Activated naive CD8-positive, alpha-beta T cell treated with anti-CD3 and anti-CD28 coated beads, Interleukin-2, amount 50 U/mL, for 16 hours (primary cell): ENCODE measurements at places on chromosomes 6 and 20.

DNA sequence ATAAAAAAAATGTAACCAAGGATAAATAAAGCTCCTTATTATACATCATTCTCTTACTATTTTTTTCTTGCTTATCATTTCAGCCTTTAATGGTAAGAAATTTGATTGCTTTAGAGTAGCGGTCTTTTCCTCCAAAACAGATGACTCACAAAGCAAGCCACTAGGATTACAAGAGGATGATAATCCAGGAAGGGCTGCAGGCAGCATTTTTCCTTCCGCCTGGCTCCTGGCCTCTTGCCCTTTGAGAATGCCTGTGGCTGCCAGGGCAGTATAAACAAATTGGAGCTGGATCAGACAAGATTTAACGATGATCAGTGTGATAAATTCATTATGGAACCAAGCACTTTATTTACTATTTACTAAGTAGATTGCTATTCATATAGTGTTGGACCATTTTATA is 9.7 kb upstream of the FBXL4 start:
- no peak for DNase-seq

GRCh38 chr6:47457370-47457769 is 20.2 kb upstream of the CD2AP start:
- DNase-seq: no peak

DNA sequence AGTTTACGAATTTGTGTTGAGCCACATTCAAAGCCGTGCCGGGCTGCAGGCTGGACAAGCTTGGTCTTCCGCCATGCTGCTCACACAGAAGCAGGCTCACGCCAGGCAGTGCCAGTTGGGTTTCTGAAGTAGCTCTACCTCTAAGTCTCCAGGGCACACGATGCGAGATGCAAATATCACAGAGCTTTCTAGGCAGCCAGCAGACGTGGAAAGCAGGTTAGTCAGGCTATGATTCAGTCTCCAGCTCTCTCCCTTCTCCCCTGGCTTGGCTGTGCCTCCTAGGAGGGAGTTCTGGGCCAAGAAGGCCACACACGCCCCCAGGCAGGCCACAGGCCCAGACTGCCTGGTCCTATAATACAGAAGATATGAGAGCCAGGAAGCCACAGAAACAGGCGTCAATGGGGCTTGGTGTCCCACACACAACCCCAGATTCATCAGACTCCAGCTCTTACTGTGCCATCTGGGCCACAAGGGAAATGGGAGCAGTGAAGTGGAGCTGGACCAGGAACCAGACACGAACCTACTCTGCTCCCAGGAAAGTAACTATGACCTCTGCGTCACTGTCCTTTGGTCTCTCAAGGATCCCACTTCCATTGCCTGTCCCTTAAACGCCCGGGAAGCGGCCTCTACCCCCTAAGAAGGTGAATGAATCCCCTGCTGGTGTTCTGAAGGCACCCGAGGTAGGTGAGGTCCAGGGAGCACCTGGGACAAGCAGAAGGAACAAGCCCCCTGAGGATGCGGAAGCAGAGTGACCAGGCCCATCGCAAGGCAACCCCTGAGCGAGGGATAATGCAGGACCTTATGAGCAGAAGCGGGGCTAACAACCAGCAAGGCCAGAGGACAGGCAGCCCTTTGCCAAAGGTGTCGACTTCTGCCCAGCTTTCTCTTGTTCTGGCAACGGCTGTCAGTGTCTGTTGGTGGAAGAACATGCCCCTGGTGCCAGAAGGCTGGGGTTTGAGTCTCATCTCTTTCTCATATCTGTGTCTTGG is 61.2 kb downstream of the GFOD1 start:
- DNase-seq: no peak

GRCh38 chr6:75169689-75170586 is 35.9 kb downstream of the COL12A1 start:
- DNase-seq: no peak

DNA sequence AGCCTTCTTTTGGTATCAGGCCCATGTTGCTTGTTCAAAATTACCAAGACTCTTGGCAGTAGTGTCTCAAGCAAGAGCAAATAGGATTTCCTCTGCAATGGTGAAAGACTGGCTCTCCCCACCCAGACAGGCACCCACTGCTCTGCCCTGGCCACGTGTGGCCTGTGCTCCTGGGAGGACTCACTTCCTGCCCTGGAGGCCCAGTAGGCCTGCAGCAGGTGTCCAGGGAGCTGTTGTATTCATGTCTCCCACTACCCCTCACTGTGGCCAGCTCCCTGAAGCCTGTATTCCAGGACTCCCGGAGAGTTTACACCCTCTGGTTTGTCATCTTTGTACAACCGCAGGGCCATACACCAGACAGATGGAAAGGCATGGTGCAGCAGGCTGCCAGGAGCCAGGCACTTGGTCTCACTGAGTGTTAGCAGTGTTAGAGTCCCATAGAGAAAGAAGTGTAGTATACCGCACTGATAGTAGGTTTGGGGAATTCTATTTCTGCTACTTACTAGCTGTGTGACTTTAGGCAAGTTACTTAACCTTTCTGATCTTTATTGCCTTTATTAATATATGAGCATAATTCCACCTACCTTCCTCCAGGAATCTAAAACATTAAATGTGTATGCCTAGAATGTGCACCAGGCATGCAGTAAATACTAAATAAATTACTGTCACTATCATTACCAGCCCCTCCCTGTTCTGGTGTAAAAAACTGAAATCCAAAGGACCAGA is 159.7 kb downstream of the TMEM242 start:
- DNase-seq: no peak

DNA sequence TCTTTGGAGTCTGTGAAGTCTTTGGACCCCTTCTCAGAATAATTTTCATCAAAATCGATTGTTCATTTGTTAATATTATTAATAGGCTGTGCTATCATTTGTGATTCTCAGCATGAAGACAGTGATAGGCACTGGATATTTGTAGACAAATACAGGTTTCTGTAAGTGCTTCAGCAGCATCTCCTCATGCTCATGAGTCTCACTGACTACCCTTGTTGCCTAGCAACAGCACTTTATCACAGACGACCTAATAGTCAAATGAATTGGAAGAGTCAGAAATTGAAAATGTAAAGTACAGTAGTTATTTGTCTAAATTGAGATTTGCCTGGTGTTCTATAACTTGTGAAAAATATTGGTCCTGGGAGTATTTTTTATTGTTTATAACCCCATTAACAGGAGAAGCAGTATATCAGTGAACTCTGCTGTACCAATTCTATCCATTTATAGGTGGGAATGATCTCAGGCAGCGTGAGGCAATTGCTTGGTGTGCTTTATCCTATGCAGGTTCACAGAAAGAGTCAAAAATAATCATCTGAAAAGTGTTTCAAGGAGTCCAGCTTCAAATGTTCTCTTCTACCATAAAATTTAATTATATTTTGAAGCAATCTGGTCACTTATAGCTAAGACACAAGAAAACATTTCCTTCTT is 684.6 kb downstream of the RFPL4B start:
- DNase-seq: no peak

DNA sequence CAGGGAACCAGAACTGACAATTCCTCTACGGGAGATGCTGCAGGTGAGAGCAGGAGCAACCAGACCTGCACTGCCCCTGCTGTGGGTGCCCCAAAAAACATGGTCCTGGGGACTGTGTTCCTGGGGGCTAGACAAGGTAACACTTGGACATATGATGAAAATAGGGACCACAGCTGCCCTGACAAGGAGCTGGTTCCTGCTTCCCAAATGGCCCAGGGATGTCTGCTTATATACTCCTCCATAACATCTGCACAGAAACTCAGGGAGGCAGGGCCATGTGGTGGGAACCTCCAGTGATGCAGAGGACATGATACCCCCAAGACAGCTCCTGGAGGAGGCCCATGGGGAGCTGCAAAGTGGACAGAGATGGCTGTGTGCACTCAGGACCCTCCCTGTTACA is 19.8 kb downstream of the HLA-F start:
- no peak for DNase-seq

- no peak for DNase-seq
Observed at GRCh38 chr20:48923149-48923718, 1.7 kb downstream of the ARFGEF2 start.

DNA sequence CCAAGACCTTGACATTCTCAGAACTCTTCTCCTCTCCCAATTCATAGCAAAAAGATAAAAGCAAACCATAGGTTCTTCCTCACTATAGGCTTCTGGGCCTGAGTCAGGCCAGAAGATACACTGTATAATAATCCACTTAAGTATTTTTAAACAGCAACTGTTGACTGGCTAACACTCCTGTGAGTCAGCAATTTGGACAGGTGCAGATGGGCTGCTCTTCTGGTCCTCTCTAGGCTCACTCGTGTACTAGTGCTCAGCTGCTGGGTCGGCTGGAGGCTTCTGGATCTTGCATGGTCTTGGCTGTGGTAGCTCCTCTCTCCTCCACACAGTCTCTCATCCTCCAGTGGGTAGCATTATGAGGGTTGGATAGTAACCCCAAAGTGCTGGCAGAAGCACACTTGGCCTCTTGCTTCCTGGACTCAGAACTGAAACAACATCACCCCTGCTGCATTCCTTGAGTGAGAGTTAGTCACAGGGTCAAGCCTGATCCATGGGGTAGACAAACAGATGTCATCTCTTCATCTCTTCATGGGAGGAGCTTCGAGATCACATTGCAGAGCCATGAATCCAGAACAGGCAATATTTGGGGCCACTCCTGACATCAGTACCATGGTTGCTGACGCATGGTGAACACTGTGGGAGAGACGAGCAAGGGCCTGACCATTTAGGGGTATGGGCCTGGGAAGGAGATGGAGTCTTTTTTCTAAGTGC is 86.9 kb downstream of the C6orf118 start:
- DNase-seq: no peak

GRCh38 chr6:39388606-39389483 is 66.3 kb upstream of the KCNK16 start:
- no peak for DNase-seq

- no peak for DNase-seq
Observed at GRCh38 chr6:54578261-54578660, 268.3 kb upstream of the FAM83B start.

DNA sequence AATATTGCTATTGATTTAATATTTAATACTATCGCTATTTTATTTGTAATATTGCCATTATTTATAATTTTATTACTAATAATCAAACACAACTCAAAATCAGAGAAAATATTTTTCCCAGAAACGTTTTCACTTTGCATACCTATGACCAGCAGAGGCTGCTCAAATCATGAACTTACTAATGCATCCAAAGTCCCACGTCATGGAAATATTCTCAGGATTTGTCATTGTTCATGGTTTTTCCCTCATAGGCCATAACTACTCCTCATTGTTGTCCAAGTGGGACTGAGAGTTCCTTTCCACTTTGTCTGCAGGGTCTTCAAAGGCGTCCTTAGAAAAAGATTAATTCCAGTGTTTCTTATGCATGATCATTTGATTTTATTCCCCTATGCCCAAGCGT is 344.8 kb downstream of the THBS2 start:
- no peak for DNase-seq

GRCh38 chr6:79628466-79629288 is 2.5 kb upstream of the SH3BGRL2 start:
- DNase-seq: no peak

DNA sequence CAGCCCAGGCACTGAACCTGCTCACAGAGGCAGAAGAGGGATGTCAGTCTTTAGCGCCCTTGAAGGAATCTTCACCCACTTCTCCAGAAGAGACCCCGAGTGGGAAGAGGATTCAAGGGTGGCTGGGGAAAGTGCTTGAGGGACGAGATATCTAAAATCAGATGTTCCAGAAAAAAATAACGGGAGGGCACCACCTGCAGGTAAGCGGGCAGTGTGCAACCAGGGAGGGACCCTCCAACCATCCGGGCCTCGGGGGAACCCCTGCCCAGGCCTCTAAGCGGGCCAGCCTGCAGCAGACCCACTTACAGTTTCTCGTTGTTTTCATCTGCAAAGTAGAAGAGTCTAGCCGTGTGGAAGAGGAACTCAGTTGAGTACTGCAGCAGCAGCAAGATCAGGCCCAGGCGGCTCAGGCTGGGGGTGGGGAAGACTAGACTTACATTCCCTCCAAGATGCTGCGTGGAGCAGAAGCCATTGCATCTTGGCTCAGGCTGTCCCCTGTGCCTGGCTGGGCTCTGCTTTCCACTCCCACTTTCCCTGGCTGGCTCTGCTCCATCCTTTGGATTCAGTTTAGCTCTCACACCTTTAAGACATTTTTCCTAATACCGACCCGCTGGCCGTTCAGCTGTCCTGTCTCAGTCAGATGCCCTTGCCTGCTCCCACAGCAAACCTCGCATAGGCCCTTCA is 71.0 kb downstream of the TRAM2 start:
- DNase-seq: no peak

DNA sequence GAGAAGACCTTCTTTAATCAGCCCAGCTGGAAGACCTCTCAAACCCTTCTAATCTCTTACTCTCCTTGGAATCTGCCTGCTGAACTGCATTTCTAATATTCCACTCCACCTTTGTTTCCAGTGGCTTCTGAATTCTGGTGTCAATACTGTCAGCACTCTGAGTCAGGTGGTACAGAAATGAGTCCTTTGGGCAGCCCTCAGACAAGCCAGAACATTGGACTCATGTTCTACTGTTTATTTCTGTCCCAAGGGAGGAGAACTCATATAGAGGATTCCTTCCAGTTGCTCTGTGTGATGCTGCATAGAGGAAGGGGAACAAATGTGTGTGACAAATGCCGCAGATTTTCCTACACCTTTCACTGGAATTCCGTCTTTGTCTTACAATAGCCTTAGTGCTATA is 114.8 kb downstream of the PHF3 start:
- no peak for DNase-seq

GRCh38 chr20:24495266-24495665 is 25.8 kb downstream of the SYNDIG1 start:
- DNase-seq: no peak

GRCh38 chr6:80468398-80468797 is 361.9 kb downstream of the BCKDHB start:
- no peak for DNase-seq

DNA sequence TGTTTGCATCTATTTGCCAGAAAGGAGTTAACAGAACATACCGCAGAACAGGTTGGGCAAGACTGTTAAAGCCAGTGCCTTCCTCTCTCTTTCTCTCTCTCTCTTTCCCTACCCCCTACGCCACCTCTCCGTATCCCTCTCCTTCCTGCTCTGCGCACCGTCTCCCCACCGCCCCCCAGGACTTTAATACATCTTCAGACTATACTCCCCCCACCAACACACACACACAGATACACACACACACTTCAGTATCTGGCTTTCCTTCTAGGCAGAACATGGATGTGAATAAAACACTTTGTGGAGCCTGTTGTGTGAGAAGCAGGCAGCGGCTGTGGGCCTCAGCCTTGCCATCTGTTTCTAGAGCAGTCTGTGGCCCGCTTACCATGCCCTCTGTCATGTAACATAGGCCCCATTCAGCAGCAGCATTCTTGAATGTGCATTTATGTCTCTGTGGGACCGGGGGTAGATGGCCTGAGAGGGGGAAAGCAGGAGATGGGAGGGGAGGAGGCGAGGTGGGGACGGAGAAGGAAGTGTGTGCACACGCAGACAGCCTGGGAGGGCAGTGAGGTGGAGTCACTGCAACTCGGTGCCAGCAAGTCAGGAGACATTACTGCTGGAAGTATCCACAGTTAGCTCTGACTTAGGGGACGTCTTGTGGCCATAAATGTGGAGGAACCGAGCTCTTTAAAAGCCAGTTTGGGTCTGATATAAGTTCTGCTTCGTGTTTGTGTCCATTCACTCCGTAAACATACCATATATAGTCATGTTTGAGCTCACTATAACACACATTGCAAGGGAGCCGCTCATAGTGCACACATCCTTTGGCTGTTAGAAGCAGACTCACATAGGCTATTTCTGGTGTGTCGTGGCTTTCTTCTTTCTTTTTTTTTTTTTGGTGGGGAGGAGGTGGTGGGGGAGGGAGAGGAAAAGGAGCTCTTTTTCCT is 38.4 kb downstream of the RREB1 start:
- DNase-seq: no peak
